GM04503 (cell line): ENCODE measurements at places on chromosomes 1 and 21.

DNA sequence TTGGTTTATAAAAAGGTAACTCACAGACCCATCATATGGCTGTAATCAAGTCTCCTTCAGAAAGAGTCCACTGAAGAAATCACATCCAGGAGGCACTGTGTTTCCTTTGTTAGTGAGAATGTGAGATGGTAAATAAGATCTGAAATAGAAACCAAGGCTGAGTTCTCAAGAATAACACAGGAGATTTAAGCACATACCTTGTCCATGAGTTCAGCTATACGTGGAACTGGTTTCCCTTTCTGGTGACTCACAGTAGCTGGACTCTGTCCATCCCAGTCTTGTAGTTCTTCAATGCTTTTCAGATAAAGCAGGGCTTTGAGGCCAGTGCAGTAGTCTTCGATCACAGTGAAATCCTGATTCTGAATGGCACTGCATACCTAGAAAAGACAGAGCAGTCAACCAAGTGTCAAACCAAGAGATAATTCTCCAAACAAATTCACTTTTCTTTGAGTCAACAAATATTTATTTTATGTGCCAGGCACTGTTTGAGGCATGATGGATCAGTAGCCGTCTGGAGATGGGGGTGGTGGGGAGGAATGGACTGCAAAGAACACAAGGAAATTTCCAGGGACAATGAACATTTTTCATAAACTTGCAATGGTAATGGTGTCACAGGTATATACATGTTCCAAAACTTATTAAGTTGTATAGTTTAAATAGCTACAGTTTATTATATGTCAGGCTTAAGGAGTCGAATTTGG is 471.4 kb downstream of the PTBP2 start:
- DNase-seq: peak; percentile 71

DNA sequence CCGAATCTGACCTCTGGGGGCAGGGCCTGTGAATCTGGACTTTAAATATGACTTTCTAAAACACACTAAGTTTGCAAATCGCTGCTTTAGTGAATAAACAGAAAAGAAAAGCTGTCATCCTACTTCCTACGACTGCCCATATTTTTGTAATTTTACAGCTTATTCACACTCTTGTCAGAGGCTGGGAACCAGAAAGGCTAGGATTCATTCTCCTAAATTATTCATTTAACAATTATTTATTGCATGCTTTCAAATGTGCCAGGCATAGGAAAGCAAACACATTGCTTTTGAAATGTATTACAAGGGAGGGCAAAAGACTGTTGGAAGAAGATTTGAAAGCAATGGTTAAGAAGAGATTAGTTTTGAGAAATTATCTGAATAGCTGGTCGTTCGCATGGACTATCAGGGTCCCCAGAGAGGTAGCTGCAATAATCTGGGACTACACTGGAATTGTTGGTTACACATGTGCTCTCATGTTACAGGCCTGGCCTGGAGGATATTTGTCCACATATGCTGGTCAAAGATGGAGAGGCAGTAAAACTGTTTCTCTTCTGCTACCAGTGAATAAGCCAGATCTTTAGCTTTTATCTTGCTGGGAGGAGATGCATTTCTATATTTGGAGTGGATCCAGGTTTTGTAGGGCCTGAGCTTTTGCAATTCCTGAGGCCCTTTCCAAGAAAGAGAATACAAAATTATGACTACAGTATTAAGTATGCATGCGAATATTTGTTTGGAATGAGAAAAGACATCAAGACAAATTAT is 29.6 kb upstream of the SFPQ start:
- peak; percentile 80 for DNase-seq

- no peak for DNase-seq
Measured at GRCh38 chr1:201444792-201445191, 23.3 kb upstream of the TNNI1 start.

DNA sequence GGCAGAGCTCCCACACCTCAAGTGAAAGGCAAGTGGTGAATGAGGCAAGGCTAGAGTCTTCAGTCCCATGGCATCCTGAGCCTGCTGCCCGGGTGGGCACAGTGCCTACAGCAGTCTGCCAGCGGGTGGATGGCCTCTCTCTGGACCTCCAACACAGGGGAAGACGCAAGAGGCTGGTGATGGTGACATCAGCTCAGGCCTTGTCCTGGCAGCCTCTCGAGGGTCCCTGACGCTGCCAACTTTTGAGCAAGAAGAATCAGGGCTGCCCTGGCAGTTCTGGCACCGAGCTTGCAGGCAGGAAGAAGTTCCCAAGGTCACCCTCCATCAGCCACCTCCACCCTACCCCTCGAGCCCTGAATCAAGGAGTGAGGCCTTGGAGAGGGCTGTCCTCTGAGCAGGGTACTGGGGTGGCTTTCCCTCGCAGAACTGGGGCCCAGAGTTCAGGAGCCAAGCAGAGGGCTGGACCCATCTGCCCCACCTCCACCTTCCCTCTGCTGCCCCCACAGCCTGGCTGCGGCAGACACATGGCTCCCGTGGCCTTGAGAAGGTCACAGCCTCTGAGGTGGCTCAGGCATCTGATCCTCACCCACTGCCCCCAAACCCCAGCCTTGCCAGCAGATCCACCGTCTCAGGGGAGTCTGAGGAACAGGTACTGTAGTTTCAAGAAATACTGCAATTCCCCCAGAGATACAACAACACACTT is 5.8 kb downstream of the RAP1GAP start:
- DNase-seq: no peak

- DNase-seq: no peak
Measured at GRCh38 chr1:210700083-210700482, 371.4 kb downstream of the HHAT start.

- DNase-seq: no peak
Measured at GRCh38 chr1:155793213-155793612, 63.8 kb downstream of the GON4L start.

DNA sequence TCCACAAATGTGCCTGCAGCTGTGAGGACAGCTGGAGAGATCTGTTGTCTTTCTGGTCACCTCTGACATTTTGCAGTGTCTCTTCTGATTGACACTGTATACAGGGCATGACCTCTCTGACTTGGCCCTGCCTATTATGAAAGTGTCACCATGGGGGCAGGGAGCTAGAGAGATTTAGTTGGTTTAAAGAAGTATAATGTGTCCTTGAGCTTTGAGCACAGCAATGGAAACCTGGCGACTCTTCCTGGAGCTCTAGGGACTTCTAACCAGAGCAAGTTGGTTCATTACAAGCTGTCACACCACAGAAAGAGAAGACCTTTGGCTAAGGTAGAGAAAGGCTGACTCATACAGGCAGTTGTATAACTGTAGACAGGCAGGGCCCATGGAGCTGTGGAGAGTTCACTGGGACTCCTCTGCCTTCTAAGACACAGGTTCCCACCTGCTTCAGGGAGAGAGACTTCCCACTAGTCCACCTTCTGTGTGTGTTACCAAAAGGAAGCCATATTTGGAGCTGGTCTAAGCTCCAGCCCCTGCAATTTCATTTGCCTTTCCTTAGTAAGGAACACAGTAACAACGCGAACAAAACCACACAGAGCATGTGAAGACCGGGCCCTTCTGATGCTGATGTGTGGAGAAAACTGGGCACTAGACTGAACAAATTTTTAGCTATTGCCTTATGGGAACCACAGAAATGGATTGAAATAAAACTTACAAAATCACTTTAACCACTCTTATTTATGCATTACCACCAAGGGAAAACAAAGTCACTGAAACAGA is 90.5 kb upstream of the ADAR start:
- DNase-seq: no peak

DNA sequence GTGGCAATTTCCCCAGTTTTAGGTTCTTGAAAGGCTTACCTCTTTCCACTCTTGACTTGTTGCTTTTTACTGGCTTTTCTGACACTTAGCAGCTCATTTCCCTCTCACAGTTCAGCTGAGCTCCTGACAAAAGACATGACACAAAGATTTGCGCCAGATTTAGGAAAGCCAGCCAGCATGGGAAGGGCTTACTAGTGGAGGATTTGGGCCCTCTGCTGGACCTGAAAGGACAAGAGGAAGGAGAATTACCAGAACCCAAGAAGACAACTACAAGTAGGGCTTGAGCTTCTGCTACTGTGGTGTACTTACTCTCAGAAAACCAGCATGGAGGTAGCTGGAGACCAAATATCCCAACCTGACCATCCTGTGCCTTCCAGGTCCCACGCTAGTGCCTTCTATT is 784.5 kb downstream of the BRINP3 start:
- DNase-seq: no peak

DNA sequence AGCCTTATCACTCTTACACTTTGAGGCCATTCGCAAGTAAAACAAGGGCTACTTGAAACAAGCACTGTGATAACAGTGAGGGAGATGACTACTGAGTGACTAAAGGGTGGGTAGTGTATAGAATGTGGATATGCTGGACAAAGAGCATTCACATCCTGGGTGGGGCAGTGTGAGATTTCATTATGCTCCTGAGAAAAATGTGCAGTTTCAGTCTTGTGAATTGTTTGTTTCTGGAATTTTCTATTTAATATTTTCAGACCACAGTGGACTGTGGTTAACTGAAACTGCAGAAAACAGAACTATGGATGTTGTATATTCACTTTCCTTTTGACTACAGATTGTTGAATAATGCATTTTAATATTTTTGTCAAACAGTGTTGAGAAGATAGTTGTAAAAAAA is 25.1 kb upstream of the B3GALT2 start:
- peak; percentile 47 for DNase-seq

DNA sequence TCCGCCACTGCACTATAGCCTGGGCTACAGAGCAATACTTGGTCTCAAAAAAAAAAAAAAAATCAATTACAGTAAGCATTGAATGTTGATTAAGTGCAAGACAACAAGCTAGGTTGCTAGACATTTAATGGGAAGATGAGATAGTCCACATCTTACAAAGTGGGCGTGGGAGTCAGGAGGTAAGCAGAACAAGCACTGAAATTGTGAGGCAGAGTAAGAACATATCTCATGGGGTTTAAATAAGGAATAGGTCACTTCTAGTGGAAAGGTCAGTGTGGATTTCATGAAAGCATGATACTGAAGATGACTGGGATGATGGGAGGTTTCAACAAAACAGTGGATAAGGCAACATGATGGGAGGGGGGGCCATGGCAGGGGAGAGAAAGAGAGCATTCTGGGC is 1.9 kb upstream of the OLFML2B start:
- DNase-seq: no peak

DNA sequence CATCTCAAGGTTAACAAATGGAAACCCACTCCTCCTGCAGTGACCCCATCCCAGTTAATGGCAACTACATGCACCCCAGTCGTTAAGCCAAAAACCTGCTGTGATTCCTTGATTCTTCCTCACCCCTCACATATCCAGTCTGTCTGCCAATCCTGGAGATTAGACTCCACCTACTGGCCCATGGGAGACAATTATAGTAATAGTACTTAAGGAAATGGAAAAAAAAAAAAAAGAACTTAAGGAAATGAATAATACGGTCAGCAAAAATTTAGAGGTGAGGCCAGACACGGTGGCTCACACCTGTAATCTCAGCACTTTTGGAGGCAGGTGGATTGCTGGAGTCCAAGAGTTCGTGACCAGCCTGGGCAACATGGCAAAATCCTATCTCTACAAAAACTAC is 7.0 kb downstream of the NOL9 start:
- DNase-seq: no peak

- no peak for DNase-seq
Measured at GRCh38 chr1:116485976-116486375, 84.8 kb downstream of the CD58 start.

GRCh38 chr1:245154429-245155271 is at the start of gene KIF26B:
TSS of gene KIF26B (plus strand) at chr1:245154985. CDS start at chr1:245155425, 440 bp downstream.
- no peak for DNase-seq

GRCh38 chr1:171226747-171227370 is 21.4 kb upstream of the FMO1 start:
- DNase-seq: no peak

- no peak for DNase-seq
Measured at GRCh38 chr1:196651079-196651478, 764 bp upstream of the CFH start.

DNA sequence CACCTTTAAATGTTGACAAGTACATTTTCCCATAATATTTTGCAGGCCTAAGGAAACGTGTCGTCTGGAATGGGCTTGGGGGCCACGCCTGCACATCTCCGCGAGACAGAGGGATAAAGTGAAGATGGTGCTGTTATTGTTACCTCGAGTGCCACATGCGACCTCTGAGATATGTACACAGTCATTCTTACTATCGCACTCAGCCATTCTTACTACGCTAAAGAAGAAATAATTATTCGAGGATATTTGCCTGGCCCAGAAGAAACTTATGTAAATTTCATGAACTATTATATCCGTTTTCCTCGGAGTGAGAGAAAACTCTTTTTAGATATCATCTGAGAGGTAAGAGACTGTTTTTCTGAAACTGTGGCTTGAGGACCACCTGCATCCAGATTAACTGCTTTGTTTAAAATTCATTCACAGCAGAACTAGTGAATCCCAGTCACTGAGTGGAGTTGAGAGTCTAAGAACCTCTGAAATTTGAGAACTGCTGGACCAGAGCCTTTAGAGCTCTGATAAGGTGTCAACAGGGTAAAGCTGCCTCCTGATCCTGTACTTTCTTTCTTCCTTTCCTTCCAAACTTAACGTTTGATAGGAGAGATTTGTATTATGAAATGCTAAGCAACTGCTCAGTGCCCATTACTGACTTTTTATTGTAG is 811 bp downstream of the EXO1 start:
- DNase-seq: no peak

DNA sequence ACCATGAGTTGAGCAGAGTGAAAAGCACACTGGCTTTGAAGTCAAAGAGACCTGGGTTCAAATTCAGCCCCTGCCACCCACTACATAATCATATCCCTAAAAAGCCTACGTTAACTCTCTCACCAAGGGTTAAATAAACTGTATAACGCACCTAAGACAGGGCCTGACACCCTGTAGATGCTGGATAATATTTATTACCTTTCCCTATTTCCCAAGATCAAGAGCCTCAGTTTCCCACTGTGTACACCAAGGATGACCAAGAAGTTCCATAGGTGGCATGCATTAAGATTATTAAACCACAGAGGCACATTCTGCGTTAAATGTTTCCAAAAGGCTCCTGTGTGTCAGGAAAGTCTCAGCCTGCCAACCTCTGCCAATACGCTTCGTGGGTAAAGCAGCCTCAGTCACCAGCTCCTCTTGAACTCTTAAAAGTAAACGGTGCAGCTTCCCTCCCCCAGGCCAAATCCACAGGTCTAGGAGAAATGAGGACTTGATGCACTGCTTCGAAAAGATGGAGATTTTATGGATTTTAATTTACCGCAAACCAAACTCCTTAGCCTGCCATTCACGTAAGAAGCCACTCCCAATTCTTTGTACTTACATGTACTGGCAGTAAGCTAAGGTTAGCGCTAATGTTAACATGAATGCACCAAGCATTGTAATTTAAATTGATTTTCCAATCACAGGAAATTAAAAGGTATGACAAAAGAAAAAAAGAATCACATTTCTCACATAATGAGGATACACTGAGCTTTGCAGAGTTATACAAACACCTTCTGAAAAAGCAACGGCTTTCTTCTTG is 2.6 kb downstream of the USP24 start:
- DNase-seq: no peak

- no peak for DNase-seq
Measured at GRCh38 chr1:181317261-181317930, 165.9 kb upstream of the CACNA1E start.
